HFFc6 (cell line): ENCODE measurements at places on chromosomes 4 and X.

- no peak for DNase-seq
Measured at GRCh38 chr4:38174801-38175200, 214.6 kb downstream of the PTTG2 start.

GRCh38 chr4:84857296-84857695 is 109.2 kb downstream of the WDFY3 start:
- no peak for DNase-seq

GRCh38 chr4:62670514-62670913 is 1470.4 kb downstream of the ADGRL3 start:
- no peak for DNase-seq

- DNase-seq: no peak
Measured at GRCh38 chr4:53055716-53056403, 193.7 kb downstream of the RASL11B start.
